ENCODE measurements at places on chromosomes 13 and 19. TPM values are rescaled to one million over a fixed set of nuclear protein-coding genes. Genes with fewer than 3 reads are reported as not detected.

KLK12 gene
- not detected for total RNA-seq

ACP7 gene
- total RNA-seq = not detected

C1QTNF9 gene
- total RNA-seq = 0.25 TPM

ZNF563 gene
- total RNA-seq = 6.8 TPM

C5AR1 gene
- total RNA-seq = 26.6 TPM

CARD8 gene
- 53.1 TPM for total RNA-seq

SWSAP1 gene
- 4.1 TPM for total RNA-seq

CBARP gene
- 1.1 TPM for total RNA-seq

CLEC17A gene
- total RNA-seq = 0.76 TPM

CEACAM6 gene
- not detected for total RNA-seq

LILRA2 gene
- 4.2 TPM for total RNA-seq

SIGLEC10 gene
- 33.8 TPM for total RNA-seq

DNM2 gene
- total RNA-seq = 226 TPM

MEIOSIN gene
- total RNA-seq = not detected

GTF3A gene
- total RNA-seq = 64.8 TPM

WDR88 gene
- not detected for total RNA-seq

PLA2G4C gene
- 16.5 TPM for total RNA-seq

FKRP gene
- total RNA-seq = 20.5 TPM

Measured in kidney (tissue), 22 donors.